ENCODE measurements at places on chromosomes 3 and 15.

GRCh38 chr15:96326328-96327154 is 4.0 kb upstream of the NR2F2 start:
- DNase-seq = peak; percentile 67

DNA sequence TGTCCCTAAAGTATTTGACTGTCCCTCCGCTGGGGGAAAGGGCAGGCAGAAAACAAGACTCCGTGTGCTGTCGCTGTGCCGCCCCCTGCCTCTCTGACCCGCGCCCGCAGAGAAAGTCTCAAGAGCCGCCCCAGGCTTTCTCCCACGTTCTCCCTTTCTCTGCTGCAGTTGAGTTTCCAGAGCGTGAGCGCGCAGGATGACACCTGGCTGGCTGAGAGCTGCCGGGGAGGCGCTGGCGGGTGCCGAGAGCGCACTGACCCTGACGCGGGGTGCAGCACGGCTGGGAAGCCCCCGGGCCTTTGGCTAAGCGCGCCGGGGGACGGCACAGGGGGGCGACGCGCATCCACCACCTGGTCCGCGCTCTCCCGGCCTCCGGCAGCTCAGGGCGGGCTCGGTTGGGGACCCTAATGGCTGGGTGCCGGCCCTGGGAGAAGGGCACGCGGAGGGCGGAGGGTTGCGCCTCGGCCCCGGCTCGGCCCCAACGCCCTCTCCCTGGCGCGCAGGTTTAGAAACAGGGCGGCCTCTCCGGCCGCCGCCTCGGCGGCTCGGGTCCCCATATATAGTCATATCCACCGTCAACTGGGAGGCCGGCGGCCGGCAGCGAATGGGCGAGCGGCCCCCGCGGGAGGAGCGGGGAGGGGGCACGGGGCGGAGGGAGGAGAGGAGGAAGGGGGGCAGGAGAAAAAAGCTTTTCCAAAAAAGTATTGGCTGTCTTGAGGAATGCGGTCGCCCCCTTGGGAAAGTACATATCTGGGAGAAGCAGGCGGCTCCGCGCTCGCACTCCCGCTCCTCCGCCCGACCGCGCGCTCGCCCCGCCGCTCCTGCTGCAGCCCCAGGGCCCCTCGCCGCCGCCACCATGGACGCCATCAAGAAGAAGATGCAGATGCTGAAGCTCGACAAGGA is at the start of gene TPM1:
TSS of gene TPM1 (plus strand) at position 774 of the 903 bp plus-strand sequence. CDS start at position 857, 83 bp downstream.
- peak; percentile 97 for DNase-seq

DNA sequence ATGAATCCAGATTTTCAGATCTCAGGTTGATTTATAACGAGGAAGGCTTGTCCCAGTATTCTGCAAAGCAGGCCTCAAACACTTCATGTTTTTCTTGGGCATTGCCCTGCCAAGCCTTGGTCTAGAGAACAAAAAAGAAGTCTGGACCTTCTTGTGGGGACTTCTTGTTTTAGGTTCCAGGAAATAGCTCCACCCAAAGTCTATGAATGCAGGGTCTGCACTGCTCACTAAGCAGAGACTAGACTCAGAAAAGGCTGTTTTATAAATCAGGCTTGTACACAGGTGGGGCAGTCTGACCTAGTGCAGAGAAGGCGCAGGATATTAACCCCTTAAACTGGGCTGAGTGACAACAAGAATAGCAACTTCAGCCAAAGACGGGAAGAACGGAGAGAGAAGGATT is 44.3 kb downstream of the GLB1 start:
- DNase-seq = no peak

GRCh38 chr3:140521751-140522445 is 156.0 kb upstream of the TRIM42 start:
- no peak for DNase-seq

- DNase-seq = no peak
Measured at GRCh38 chr15:27179789-27180188, 208.8 kb downstream of the GABRG3 start.

DNA sequence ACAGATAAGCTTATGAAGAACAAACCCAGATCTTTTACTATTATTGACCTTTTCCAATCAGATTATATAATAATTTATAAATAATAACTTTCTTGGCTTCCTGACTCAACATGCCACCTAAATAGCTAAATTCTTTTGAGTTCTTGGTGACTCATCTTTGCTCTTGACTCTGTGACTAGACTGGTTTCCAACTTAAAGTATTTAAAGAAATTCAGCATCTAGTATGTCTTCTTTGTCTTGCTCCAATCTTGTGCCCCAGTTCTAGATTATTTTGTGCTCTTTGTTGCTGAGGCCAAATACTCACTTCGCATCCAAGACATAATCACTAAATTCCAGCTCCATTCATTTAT is 483.2 kb upstream of the TBL1XR1 start:
- peak; percentile 36 for DNase-seq

GRCh38 chr15:74134387-74135027 is 4.1 kb downstream of the ISLR2 start:
- peak; percentile 23 for DNase-seq

- no peak for DNase-seq
Measured at GRCh38 chr3:19473971-19474580, 325.8 kb downstream of the KCNH8 start.

GRCh38 chr3:197854596-197855343 is 63.7 kb downstream of the LRCH3 start:
- DNase-seq = peak; percentile 98

DNA sequence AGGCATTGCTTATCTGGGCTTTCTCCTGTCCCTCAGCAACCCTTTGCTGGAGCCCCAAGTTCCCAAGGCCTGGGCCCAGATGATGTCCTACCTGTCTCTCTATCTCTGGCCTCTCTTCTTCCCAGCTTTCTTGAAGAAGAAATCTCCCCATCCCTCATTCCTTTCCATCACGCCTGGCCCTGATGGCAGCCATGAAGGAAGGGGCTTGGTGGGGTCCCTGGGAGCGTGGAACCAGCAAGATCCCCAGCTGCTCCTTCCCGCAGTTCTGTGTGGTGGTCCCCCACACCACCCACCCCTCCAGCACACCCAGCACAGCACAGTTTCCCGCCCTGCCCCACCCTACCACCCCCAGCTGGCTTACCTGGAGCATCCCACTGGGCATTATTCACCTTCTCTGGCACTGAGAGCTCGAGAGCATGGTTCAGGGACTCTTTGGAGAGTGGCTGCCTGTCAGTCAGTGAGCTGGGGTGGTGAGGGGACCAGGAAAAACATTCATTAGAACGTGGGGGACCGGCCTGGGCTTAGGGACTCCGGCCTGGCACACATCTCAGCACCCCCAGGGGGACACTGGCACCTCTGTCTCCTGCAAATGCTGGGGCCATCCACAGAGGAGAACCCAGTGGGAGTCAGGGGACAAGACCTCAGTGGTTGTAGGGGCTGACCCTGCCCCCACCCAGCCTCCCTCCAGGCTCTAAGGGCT is 26.6 kb downstream of the ACSBG1 start:
- DNase-seq = no peak

DNA sequence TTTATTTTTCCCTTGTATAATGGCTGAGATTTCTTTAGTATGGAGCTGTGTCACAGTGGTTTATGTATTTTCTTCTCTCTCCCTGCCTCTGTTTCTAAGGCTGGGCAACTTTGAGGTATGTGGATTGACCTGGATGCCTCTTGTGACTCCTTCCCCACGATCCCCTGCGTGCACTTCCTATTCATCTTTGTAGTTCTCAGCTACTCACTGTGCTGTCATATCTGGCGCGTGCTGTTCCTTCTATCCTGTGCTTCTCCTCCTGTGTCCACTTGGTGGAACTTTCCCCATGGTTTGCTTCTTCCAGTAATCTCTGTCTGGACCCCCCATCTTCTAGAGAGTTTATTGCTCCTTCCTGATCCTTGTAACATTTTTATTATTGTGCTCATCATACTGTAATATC is 97.3 kb downstream of the AKAP13 start:
- DNase-seq = peak; percentile 59

GRCh38 chr15:50415752-50416404 is 8.3 kb upstream of the USP8 start:
- peak; percentile 11 for DNase-seq

DNA sequence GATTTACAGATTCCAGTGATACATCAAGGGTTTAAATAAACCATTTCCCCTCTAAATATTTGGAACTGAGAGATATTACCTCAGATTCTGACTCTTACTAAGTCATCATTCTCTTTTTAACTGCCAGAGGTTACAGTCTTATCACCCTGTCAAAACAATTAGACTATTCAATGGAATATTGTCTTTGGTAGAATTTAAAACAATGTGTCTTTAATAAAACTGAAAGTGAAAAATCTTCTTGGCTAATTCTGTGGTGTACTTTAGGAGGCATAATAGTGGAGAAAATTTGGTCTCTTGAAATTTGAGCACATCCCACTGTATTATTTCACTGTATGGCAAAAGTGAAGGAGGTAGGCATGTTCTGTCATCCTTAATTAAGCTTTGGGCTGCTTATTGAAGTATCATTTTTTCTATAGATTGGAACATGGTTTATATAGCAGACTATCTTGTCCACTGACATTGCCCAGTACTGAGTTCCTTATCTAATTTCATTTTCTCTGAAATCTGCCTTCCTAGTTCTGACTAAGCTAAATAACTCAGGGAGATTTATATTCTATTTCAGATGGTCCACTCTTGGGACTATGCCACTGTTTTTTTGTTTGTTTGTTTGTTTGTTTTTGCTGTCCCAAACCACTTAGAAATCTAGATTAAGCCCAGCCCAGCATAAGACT is 48.0 kb upstream of the UTS2B start:
- DNase-seq = no peak

DNA sequence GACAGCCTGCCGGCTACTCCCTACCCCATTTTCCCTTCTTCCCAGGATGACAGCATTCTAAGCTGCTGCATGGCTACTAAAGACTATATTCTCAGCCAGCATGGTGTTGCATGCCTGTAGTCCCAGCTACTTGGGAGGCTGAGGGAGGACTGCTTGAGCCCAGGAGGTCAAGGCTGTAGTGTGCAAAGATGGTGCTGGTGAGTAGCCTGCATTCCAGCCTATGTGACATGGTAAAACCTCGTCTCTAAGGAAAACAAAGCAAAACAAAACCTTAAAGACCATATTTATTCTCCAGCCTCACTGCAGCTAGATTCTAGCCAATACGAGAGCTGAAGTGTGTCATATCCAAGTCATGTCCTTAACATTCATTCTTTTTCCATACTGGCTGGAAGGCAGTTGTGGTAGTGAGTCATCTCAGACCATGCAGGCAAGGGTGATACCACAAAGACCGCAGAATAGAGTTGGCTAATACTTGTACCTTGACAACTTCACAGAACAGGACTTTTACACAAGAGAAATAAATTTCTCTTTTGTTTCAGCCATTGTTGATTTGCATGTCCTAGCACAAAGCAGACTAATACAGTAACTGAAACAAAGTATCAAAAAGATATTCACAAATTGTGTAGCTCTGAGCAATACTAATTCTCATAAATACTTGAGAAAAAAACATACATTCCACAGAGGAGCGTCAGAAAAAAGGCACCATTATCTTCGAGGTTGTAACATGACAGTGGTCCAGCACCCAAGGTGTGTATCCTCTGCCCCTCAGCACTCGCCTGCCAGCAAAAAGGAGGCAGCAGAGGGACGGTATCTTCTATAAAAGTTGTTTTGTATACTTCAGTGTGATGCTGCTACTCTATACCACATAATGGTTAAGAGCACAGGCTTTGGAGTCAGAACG is 14.8 kb downstream of the PBRM1 start:
- DNase-seq = peak; percentile 100

DNA sequence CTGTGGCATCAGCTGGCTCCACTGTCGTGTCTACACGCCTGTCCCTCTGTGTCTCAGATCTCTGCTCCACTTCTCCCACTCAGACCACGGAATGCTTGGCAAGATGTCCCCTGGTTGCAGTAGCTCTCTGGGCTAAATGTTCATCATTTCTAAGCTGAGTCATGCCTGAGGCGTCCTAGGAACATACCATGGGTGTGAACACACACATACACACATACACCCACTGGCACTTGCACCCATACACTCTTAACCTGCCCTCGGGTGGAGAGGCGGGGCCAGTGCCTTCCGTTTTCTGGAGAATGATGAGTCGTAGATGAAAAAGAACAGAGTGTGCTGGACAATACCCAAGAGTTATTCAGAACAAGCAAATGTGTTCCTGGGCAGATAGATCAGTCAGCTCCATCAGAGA is 72.4 kb downstream of the SENP2 start:
- DNase-seq = peak; percentile 98

DNA sequence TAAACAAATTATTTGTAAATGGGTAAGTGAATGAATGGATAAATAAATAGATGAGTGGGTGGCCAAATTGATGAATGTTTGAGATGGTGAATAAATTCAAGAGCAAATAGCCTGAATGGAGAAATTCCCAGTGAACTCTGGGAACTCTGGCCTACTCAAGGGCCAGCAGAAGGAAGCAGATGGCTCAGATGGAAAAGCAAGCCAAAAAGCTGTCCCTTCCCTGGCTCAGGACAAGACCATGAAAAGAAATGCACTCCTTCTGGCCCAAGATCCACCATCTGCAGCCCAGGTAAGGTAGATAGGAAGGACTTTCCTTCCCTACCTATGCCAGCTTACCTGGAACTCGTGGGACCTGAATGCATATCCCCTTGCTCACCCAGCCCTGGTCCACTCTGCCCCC is 37.6 kb upstream of the CLDN18 start:
- no peak for DNase-seq

- DNase-seq = no peak
Measured at GRCh38 chr3:134956395-134956794, 161.3 kb downstream of the EPHB1 start.

DNA sequence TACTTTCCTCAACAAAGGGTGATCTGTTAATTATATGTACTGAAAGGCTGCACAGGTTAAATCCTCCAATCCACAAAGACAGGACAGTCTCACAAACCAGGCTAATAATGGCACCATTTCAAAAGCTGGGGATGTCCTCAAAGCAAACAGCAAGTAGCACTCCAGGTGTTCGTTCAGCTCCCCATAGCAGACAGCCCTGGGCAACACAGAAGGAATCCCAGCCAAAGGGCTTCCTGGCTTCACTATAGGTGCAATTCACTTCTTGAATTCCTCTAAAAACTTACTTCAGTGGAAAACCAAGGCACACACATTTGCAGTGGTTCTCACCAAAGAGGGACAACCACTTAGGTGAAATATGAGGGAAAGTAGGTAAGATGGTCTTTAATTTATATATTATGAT is 166.7 kb downstream of the CTNNB1 start:
- DNase-seq = no peak

GRCh38 chr15:40937762-40938535 is 8.8 kb downstream of the DLL4 start:
- DNase-seq = no peak

DNA sequence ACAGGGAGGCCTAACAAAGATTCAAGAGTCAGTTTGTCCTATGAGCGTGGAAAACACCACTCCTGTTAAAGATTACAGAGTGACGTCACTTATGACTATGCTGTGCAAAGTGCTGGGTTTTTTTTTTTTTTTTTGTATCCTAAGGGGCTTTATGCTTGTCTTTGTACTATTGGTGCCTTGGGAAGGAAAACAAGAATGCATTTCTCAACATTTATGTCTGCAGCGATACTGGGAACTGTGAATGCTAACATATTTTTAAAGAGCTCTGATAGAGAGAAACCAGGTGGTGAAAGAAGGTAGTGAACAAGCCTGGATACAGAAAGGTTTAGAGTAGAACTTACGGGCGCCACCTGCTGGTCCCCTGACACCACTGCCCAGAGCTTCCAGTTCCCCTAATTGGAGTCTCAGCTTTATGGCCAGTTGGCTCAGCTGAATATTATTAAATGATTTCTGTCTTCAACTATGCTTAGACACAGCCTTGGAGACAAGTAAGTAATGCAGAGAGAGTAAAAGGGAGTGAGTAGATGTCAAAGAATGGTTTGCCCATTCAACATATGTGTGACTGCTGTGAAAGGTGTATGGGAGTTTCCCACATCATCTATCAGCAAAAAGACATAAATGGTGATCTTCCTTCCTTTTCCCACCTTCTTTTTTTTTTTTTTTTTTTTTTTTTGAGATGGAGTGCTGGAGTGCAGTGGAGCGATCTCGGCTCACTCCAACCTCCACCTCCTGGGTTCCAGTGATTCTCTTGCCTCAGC is 807.9 kb upstream of the CFAP20DC start:
- DNase-seq = peak; percentile 70
